ENCODE measurements at places on chromosomes 13 and 19.
A peak's percentile ranks its signal among the peaks of the same experiment; 100 is the strongest.

DNA sequence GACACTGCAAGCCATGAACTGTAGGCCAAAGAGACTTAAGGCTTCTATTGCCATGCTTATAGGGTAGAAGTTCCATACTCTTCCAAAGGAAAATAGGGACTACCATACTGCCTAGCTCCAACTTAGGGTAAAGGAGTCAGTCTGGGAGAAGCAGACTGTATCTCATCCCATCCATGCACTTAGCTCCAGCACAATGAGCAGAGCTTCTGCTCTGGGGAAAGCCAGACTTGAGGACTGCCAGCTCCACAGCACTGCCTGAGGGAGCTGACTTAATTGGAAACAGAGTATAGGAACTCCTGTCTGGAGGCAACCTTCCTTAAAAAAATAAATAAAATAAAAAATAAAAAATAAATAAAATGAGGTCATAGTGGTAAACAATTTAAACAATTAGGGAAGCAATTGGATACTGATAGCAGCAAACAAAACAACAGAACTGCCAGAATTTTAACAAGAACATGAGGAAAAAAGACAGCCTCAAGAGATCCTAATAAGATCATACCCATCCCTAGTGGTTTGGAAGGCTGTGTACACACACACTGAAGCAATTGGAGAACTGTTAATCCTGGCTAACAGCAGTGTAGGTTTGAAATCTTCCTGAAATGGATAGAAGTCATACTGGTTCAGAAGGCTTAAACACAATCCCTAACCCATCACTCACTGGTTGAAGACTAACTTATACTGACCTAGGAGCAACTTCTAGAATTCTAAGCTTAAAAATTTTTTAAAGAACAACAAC, 550.1 kb downstream of the TBC1D4 start:
- DNase-seq, result no peak

DNA sequence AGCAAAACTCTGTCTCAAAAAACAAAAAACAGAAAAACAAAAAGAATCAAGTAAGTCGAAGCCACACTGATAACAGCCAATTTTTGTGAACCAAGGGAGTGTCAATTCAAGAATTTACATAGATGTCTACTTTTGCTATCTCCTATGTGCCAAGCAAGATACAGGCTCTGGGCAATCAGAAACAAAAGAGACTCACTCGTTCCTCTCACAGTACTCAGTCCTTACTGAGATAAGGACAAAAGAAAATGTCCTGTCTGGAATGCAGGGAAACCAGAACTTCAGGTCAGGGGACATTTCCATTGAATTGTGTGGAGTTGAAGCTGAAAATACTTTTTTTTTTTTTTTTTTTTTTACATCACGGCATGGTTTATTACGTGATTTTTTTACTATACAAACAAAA, 53.0 kb downstream of the NLRP12 start:
- no peak for DNase-seq

DNA sequence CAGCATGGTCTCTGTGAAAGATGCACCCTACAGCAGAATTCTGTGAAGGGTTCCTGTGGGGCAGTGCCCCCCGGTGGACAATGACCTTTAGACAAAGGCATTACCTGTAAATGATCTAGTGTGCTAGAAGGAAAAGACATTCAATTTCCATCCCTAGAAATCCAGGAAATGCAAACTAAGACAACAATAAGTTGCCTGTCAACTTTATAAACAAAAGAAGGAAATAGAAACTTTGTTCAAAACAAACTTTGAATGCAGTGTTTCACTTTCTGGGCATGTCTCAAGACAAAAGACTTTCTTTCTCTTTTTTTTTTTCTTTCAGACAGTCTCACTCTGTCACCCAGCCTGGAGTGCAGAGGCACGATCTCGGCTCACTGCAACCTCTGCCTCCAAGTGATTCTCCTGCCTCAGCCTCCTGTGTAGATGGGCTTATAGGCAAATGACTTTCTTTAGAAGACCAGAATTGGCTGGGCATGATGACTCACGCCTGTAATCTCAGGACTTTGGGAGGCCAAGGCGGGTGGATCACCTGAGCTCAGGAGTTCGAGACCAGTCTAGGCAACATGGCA, 15.5 kb downstream of the TEX101 start:
- peak; percentile 39 for DNase-seq

GRCh38 chr13:44385401-44385800, 11.8 kb downstream of the SERP2 start:
- no peak for DNase-seq

- no peak for DNase-seq
These were observed 807.5 kb upstream of the SLC10A2 start for GRCh38 chr13:103873725-103874124.

GRCh38 chr13:97134364-97135095, 87.6 kb upstream of the MBNL2 start:
- DNase-seq, result no peak

DNA sequence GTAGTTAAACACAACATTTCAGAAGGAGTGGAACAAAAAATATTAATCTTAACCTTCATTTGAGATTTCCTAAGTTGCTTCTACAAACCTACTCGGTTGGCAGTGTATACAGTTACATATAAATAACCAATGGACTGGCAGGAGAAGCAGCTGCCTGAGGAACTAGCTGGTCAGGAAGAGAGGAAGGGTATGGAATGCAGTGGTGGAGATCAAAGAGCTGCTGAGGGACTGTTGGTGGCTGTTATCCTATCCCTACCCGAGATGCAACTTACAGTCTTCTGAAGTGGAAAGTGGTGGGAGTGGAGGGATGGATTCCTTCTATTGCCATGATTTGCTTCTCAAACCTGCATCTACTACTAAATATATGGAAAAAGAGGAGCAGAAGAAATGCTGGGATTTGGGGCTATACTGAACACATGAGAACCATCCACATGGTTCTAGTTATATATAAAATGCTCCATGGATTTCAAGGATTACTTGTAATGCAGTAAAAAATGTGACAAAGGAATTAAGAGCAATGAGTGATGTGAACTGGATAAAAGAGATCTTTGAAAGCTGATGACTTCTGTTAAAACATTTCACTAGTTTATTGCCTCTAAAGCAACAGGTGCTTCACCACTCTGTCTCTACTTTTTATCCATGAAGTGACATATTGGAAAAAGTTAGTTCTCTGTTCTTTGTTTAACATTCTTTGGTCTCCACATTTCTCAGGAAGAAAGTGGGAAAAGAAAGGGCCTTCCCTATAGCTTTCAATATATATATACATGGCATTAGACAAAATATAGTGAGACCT, 29.9 kb downstream of the MICU2 start:
- no peak for DNase-seq

DNA sequence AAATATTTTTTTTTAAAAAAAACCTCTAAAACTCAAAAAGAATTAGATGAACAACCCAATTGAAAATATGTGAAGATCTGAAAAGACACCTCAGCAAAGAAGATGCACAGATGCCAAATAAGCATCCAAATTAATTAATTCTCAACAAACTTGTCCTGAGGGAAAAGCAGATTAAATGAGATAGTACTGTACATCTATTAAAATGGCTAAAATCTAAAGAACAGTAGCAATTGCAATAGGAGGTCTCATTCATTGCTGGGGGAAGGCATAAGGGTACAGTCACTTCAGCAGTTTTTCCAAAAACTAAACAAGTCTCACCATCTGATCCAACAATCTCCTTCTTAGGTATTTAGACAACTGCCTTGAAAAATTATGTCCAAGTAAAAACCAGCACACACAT, 22.0 kb downstream of the PLPP2 start:
- DNase-seq, result no peak

- DNase-seq, result no peak
These were observed 308.3 kb downstream of the TBC1D4 start for GRCh38 chr13:75173457-75174356.

- no peak for DNase-seq
These were observed 20.5 kb downstream of the IQCN start for GRCh38 chr19:18253716-18254115.

DNA sequence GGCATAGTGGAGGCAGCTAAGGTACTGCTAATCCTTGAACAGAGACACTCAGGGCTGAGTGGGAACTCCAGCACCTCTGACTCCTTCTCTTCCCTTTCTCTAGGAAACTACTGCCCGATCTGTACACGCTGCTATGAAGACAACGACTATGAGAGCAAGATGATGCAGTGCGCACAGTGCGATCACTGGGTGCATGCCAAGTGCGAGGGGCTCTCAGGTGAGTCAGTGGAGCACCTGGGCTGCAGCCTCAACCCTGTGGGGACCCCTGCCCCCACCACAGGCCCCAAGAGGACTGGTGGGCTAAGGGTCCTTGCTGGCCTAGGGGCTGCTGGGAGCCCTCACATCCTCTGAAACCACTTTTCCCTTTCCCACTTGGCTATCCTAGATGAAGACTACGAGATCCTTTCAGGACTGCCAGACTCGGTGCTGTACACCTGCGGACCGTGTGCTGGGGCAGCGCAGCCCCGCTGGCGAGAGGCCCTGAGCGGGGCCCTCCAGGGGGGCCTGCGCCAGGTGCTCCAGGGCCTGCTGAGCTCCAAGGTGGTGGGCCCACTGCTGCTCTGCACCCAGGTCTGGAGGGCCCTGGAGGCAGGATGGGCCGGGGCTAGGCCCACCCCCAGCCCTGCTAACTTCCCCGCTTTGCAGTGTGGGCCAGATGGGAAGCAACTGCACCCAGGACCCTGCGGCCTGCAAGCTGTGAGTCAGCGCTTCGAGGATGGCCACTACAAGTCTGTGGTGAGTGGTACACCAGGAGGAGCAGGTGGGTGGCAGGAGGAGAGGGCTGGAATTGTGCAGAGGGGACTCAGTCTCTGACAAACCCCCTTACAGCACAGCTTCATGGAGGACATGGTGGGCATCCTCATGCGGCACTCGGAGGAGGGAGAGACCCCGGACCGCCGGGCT, 9.5 kb downstream of the KMT2B start:
- DNase-seq, result no peak

- no peak for DNase-seq
These were observed at the start of gene GZMM for GRCh38 chr19:543910-544608. TSS of gene GZMM (plus strand) at chr19:544053. CDS start at chr19:544072, 19 bp downstream.

- DNase-seq, result no peak
These were observed 3.2 kb downstream of the SERPINE3 start for GRCh38 chr13:51342706-51343105.

- DNase-seq, result peak; percentile 94
These were observed 850 bp upstream of the CERS4 start for GRCh38 chr19:8208119-8208921.

GRCh38 chr13:33080972-33081590, 64.9 kb downstream of the KL start:
- no peak for DNase-seq

GRCh38 chr13:112204346-112205327, 137.7 kb downstream of the SOX1 start:
- DNase-seq, result no peak

- no peak for DNase-seq
These were observed 1.9 kb downstream of the IFNL1 start for GRCh38 chr19:39297931-39298634.

DNA sequence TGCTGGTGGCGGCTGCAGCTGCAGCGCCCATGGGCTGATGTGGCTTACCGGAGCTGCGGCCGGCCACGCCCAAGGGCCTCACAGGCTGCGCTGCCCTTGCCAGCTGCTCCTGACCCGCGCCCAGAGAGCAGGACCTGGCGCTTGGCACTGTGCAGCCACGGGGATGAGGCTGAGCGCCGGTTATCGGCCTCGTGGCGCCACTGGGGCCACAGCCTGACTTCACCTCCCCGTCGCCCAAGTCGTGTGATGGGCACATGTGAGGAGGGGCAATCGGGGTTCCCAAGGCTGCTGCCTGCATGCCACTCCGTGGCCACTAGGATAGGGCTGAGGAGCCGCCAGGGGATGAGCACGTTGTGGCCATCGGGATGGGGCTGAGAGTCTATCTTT, 77.2 kb upstream of the PABPC3 start:
- DNase-seq, result no peak

- no peak for DNase-seq
These were observed 577.2 kb downstream of the SLITRK5 start for GRCh38 chr13:88248393-88248792.

- DNase-seq, result no peak
These were observed 3.0 kb downstream of the OBI1 start for GRCh38 chr13:78655906-78656305.

DNA sequence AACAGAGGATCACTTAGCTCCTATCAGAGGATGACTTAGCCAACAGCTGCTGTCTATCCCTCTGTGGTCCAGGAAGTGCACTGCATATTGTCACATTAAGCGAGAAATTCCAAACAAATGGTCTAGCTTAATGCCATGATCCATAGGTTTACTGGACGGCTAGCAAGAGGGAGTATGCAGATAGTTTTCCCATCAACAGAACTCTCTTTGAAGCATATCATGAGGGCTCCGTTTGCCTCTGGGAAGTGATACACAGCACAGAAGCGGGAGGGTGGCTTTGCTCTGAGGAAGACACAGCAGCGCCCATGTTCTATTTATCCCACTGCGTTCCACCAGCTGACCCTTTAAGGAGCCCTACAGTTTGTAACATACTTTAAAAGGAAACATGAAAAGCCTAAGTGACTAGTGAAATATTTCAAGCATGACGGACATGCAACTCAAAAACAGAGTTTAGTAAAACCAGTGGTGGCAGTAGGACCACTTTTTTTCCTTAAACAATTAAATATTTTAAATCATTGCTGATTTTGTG, 52.7 kb downstream of the COL4A1 start:
- peak; percentile 42 for DNase-seq

DNA sequence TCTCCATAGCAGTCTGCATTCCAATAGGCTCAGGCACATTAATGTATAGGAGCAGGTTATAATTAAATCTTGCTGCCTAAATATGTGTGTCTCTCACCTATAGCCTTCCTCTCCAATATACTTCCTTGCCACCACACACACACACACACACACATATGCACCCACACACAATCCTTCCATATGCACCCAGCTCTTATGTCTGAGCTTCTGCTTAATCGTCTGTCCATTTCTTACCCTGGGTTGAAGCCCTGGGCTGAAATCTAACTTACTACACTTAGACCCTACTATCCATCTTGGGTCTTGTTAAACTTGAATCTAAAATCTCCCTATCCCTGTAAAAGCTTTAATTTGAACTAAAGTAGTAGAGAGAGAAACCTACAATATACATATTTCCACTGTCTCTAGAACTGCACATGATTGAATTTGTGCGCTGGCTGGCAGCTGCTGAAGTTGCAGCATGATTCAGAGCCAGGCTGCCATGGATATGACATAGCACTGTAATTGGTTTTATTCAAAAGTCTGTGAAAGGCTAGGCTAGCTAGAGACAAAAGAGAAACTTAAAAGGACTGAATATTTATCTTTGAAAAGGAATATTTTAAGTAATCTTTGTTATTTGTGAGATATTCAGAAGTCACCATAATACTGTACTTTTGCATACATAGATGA, 25.7 kb upstream of the FREM2 start:
- no peak for DNase-seq

DNA sequence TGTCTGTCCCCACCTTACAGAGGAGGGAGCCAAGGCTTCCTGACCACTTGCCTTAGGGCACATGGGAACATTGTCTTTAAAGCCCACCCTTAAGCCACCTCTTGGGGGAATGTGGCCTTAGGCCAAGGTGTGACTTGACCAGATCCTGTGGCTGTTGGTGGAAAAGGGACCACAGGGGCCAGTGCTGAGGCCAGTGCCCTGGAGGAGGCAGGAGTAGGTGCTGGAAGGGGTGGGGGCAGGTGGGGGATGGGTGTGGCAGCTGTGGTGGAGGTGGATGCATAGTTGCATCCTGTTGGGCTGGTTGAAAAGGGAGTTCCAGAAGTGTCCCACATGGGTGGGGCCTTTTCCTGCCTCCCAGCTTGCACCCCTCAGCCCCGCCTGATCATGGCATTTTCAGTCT, 44.8 kb downstream of the DNM2 start:
- DNase-seq, result no peak
